ENCODE measurements at places on chromosomes 3 and 15.

DNA sequence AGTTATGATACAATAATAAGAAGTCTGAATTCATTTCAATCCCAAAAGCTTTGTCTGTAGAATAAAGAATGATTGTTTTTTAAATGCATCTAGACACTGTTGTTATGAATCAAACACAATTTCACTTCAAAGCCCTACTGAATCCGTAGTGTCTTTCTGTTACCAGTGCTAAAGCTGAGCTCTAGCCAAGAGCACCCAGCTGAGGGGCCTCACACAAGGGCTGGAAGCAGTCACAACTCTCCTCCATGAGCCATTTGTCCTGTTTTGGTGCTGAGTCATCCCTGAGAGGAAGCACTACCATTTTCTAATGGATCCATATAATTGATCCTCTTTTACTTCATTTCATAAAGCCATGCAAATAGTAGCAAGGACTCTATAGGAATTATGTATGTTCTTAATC is 158.2 kb upstream of the ANKRD28 start:
- DNase-seq: no peak

- DNase-seq: no peak
Observed at GRCh38 chr3:185823078-185824044, 1.5 kb downstream of the IGF2BP2 start.

DNA sequence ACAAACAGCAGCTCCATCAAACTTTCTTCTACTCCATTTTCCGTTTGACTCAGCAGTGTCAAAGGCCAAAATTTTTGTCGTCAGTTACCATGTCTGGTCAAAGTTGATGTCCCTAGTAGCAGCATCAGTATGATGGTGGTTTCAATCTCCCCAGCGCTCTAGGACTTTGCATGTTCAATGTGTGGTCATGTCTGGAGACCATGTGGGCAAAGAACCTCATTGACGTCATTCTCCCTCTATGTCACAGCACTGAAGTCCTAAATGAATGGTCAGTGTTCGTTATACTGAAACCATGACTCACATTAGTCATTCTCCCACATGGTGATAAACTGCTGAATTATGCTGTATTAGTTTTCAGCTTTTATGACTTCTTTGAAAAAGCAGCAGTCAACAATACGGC is 23.2 kb downstream of the SHC4 start:
- DNase-seq: peak; percentile 95

DNA sequence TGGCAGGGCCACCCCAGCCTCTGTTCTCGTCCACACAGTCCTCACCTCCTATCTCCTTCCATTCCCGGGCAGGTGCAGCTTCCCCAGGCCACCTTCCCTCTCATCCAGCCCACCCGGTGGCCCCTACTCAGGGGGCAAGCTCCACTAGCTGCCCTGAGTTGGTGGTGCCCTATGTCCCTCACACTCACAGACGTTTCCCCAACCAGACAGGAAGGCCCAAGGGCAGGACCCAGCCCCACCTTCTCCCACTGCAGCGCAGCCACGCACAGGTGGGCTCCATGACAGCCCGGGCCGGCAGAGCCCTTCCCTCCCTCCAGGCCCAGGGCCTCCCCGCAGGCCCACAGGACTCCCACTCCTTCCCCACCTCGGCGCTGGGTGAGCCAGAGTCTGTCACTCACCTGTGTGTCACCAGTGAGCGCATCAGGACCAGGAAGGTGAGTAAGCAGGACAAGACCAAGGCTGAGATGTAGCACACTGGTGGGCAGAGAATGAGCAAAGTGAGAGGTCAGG is 11.1 kb downstream of the ISLR start:
- DNase-seq: no peak

DNA sequence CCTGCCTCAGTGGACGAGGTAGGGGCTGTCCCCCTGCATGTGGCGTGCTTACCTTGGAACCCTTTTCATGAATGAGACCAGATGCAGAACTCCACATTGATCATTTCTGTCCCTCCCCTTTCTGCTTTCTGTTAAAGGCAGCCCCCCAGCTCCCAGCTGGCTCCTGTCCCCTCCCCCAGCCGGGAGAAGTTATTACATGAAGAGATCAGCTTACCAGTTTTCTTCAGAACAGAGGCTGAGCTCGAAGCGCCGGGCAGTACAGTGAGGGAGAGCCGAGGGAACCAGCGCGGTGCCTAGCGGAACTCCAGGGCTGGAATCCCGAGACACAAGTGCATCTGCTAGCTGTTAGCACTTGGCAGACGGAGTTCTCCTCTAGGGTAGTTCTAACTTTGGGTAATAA is 263.3 kb upstream of the NR2E3 start:
- DNase-seq: no peak

- DNase-seq: peak; percentile 45
Observed at GRCh38 chr3:122560680-122561079, 3.4 kb downstream of the PARP9 start.

- no peak for DNase-seq
Observed at GRCh38 chr3:56126632-56127031, 341.6 kb downstream of the ERC2 start.

GRCh38 chr3:128279601-128279880 is 126.3 kb downstream of the EEFSEC start:
- DNase-seq: no peak

DNA sequence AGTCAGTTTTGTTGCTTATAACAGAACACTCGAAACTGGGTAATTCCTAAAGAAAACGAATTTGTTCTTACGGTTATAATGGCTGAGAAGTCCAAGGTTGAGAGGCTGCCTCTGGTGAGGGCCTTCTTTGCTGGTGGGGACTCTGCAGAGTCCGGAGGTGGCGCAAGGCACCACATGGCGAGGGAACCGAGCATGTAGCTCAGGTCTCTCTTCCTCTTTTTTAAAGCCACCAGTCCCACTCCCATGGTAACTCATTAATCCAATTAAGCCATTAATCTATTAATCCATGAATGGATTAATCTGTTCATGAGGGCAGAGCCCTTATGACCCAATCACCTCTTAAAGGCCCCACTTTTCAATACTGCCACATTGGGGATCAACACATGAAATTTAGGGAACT is 50.0 kb downstream of the ROPN1B start:
- DNase-seq: no peak

- no peak for DNase-seq
Observed at GRCh38 chr15:66764072-66764786, 62.2 kb downstream of the SMAD6 start.

GRCh38 chr15:38860253-38860652 is 295.6 kb upstream of the RASGRP1 start:
- DNase-seq: no peak

DNA sequence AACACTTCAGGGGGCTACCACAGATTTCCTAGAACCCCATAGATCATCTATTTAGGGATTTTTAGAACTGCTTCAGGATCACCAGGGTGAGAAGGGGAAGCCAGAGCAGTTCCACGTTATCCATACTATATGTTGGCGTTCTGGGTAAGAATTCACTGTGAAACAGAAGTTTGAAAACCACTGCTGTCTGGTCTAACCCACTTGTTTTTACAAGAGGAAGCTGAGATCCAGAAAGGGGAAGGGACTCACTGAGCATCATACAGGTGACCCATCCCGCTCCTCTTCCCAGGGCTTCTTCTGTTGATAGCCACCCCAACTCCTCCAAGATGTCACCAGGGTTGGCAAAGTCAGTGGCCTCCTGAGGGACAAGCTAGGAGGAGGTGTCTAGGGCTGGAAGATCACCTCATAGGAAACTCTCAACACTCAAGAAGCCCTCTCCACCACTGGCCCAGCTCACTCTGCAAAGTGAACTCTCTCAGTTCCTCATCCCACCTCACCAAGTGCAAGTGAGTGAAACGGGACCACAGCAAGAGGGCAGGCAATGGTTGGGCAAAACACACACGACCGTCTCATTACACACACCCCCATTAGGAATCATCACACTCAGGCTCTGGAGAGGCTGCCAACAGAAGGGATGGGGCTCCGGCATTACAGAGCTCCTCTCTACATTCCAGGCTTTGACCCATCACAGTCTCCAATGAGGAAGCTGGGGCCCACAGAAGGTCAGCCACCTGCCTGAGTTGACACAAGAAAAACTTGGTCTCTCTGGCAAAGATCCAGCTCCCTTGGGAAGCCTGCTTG is 1.8 kb downstream of the DAPK2 start:
- no peak for DNase-seq

DNA sequence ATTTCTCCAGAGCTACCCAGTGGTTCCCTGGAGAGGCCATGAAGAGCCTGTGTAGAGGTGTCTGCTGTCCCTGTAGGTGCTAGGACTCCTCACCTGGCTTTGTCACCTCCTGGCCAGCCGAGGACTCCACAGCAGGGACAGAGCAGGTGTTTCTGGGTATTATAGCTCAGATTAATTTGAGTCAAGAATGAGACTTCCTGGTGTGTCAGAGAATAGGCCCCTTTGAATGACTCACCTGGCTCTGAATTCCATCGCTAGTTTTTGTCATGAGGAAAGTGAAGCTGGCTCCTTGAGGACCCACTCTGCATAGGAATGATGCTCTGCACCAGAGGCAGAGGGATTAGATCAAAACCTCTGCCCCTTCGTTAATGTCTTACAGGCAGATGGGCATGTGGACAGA is 167.5 kb upstream of the TOPAZ1 start:
- DNase-seq: no peak

- DNase-seq: no peak
Observed at GRCh38 chr3:96996009-96996408, 181.6 kb downstream of the EPHA6 start.

Measured in stromal cell of bone marrow (primary cell).